Smooth muscle cell of the coronary artery (primary cell): ENCODE measurements at places on chromosomes 6 and 20. TPM values are rescaled to one million over a fixed set of nuclear protein-coding genes. Genes with fewer than 3 reads are reported as not detected.

DST gene
- total RNA-seq, result 151 and 269 TPM in 2 replicates

SULF2 gene
- 20.0 and 26.4 TPM in 2 replicates for total RNA-seq

ADGRF4 gene
- not detected in 2 replicates for total RNA-seq

OR2J3 gene
- total RNA-seq, result not detected in 2 replicates

POM121L2 gene
- total RNA-seq, result not detected in 2 replicates

PLA2G7 gene
- total RNA-seq, result not detected in 2 replicates

SMPDL3A gene
- 1.4 and 21.6 TPM in 2 replicates for total RNA-seq

APOM gene
- 0.70 and 1.5 TPM in 2 replicates for total RNA-seq

ACSS1 gene
- 1.1 and 14.0 TPM in 2 replicates for total RNA-seq

NOX3 gene
- total RNA-seq, result not detected in 2 replicates

BFSP1 gene
- total RNA-seq, result 0.35 and 2.5 TPM in 2 replicates

GRIK2 gene
- total RNA-seq, result 1.8 and 1.9 TPM in 2 replicates

GABRR2 gene
- total RNA-seq, result 0.23 and 0.35 TPM in 2 replicates

ASF1A gene
- 5.5 and 16.4 TPM in 2 replicates for total RNA-seq

MCCD1 gene
- total RNA-seq, result not detected in 2 replicates

BPI gene
- 0.12 and 0.30 TPM in 2 replicates for total RNA-seq

SIRPD gene
- total RNA-seq, result not detected in 2 replicates

LINC00237 gene
- total RNA-seq, result not detected in 2 replicates

ACAT2 gene
- 20.0 and 58.9 TPM in 2 replicates for total RNA-seq

SDHAF4 gene
- 3.3 and 5.2 TPM in 2 replicates for total RNA-seq

PTCHD4 gene
- total RNA-seq, result 3.5 and 9.8 TPM in 2 replicates

C2 gene
- 0.90 and 26.7 TPM in 2 replicates for total RNA-seq

ARHGAP40 gene
- total RNA-seq, result not detected in 2 replicates

PDSS2 gene
- 6.4 and 8.4 TPM in 2 replicates for total RNA-seq

SAMD5 gene
- total RNA-seq, result 0.08 and 0.12 TPM in 2 replicates

LY6G6C gene
- not detected in 2 replicates for total RNA-seq

EPB41L1 gene
- total RNA-seq, result 9.8 and 14.1 TPM in 2 replicates
